ENCODE measurements at places on chromosomes 1 and 21.

- peak; percentile 81 for DNase-seq
Measured at GRCh38 chr1:61079898-61080336, 2.4 kb upstream of the NFIA start.

DNA sequence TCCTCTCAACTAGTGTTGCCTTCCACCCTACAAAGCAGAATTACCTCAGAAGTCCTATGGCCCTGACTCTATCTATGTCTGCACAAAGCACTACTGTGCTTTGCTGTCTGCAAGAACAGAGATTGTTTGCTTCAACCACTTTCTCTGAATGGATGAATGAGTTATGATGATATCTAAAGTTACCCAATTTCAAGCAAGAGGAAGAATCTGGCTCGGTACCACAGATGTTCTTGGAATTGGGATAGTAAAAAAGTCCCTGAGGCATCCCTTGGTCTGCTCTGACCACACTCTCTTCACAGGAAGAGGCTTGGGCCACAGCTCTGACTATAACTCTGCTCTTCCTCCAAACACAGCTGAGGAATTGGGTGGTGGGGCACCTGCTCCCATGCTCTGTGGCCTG, 31.2 kb downstream of the MTARC1 start:
- no peak for DNase-seq

GRCh38 chr1:219876798-219877209, 51.6 kb downstream of the SLC30A10 start:
- DNase-seq: no peak

GRCh38 chr1:180935326-180936109, 22.8 kb downstream of the KIAA1614 start:
- no peak for DNase-seq

DNA sequence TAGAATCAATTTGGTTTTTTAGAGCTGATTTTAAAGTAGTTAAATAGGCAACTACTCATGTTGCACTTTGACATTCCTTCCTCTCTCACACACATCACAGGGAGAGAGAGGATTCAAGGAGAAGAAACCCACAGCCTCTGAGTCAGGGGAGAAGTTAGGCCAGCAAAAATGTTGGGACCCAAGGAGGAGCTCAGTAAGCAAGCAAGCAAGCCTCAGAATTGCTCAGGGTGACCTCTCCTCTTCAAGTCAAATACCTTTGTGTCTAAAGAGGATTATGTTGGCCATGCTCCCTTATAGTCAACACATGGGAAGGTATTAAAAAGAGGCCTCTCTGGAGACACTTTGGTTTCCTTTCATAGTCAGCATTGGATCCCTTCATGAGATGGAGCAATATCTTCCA, 80.5 kb upstream of the WARS2 start:
- DNase-seq: no peak

- no peak for DNase-seq
Measured at GRCh38 chr1:114154963-114155322, 1.3 kb upstream of the SYT6 start.

DNA sequence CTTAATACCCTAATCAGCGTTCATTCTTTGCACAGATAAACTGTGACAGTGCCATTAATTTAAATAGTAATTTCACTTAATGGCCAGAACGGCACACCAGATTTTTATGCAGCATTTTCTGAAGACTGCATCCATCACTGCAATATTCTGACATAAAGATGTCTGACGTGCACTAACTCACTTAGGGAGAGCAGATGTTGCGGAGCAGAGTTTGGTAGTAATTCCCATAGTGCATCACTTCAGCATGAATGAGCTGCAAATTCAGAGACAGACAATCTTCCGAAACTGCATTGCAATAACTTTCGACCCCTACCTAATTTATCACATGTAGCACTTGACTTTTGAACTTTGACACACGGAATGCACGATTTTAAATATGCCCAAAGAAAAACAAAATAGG, 225.3 kb downstream of the KCTD3 start:
- no peak for DNase-seq

DNA sequence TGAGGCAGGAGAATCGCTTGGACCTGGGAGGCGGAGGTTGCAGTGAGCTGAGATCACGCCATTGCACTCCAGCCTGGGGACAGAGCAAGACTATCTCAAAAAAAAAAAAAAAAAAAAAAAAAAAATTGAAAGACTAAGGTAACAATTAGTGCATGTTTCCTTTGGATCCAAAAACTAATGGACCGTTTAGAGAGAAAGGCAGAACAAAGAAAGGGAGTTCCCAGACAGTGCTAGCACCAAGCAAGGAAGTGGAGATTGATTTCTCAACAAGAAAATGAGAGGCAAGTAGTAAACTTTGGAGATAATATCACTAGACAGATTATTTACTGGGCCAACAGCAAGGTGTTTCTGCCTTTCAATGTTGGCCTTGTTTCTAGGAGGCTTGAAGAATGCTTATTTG, 24.2 kb downstream of the ATP1B1 start:
- no peak for DNase-seq

DNA sequence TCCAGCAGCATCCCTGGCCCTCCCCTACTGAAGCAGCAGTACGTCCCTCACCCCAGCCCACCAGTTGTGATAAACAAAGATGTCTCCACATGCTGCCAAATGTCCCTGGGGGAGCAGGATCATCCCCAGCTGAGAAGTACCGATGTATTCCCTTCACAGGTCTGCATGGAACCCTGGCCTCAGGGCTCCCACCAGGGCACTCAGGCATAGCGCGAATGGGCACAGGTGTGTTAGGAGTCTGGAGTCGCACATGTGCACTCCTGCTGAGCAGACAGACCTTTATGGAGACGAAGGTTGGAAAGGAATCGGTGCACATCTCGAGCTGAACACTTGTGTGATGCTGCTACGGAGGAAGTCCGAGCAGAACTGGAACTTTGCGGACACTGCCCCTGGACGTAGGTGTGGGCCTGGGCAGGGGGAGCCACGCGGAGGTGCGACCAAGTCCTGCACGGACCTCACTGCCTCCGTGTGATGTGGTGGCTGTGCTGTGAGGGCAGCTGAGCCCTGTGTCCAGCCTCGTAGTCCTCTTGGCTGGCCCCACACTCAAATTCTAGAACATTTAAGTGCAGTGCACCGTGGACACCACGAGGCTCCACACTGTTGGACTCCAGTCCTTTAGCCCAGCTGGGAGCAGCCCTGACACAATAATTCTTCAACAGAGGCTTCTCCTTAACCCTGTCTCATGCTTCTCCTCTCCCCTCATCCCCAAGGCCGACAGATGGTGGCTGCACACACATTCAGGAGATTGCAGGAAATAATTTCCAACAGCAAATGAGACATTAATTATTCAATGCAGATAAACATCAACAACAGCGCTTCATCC, 43.4 kb downstream of the RSPH1 start:
- no peak for DNase-seq

GRCh38 chr1:170303034-170303433, 157.3 kb downstream of the NTMT2 start:
- no peak for DNase-seq

- no peak for DNase-seq
Measured at GRCh38 chr1:220827445-220828178, 40.9 kb downstream of the MTARC1 start.

- DNase-seq: peak; percentile 37
Measured at GRCh38 chr1:155938220-155938627, 3.2 kb upstream of the RXFP4 start.

GRCh38 chr1:25006770-25007169, 76.7 kb upstream of the RUNX3 start:
- DNase-seq: peak; percentile 12

GRCh38 chr1:18512883-18513282, 32.2 kb downstream of the KLHDC7A start:
- no peak for DNase-seq

GRCh38 chr1:230506451-230506850, 80.3 kb upstream of the PGBD5 start:
- no peak for DNase-seq

DNA sequence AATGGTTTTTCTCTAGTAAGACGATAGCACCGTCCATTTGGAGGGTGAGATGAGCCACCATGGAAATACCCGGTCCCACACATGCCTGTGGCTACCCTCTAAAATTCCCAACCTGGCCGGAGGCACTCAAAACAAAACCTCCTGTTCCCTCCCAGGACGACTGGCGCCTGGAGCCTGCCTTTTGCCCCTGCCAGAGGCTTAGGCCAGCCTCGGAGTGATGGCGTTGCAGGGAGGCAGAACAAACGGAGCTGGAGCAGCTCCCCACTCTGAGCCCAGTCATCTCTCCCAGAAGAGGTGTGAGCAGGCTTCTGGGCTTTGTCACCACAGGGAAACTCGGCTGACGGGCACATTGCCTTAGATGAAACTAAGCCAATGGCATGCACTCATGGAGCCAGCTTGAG, 213.7 kb upstream of the HOOK1 start:
- DNase-seq: no peak

DNA sequence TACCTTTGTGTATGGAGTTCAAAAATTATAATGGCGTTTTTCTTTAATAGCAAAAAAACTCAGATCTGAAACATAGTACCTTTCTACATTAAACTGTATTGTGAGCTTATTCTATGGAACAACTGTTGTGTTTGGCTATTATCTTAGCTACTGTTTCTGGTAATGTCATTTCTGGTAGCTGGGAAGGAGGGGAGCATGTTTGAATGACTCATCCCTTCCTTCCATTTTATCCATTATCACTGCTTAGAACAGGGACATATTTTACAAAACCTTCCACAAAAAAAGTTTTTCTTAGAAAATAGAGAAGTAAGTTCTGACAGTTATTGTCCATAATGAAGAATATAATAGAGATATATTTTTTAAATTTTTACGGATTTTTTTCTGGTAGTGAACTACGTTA, 128.3 kb downstream of the NRDC start:
- DNase-seq: no peak

DNA sequence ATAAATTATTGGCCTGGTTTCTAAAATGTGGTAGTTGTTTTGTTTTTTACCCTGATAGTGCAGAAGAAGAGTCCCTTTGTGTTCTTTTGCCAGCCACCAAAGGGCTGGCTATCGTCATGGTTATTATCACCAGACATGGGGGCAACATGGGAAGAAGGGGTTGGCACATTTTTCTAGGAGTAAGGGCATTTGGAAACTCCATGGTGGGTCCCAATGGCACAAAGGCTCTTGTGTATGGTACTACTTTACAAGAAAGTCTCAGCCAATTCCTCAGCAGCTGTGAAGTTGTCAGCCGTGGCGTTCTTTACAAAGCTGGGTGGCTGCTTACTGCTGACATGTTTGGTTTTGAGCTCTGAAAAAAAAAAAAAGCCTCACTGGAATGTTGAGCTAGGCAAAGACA, 330.4 kb upstream of the ESRRG start:
- no peak for DNase-seq

GRCh38 chr21:40466893-40467483, 380.0 kb downstream of the DSCAM start:
- DNase-seq: peak; percentile 37

All from prostate gland (tissue), 2 donors.